Activated CD4-positive, CD25-positive, alpha-beta regulatory T cell treated with anti-CD3 and anti-CD28 coated beads, Interleukin-2, amount 50 U/mL, for 72 hours (primary cell): ENCODE measurements at places on chromosomes 11 and 22.
A peak's percentile ranks its signal among the peaks of the same experiment; 100 is the strongest.

- peak; percentile 24 for DNase-seq
These were observed 8.2 kb downstream of the C11orf21 start for GRCh38 chr11:2293531-2293971.

- no peak for DNase-seq
These were observed 70.5 kb downstream of the LUZP2 start for GRCh38 chr11:24567380-24567779.

DNA sequence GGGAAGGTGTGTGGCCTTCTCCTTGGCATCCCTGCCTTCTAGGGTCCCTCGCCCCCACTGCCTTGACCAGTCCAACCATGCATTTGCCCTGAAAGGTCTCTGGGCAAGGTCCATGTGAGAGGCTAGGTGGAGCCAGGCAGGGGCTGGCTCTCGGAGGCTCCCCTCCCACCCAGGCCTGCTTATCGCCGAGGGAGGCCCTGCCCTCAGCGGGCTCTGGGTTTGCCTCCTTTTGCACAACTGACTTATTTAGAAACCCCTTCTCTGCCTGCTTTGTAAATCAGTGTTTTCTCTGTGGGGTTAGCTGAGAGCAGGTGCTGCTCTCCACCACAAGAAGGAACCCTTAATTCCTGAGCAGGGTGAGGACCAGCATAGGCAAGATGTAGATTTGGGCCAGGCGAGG is 47.7 kb downstream of the CD82 start:
- DNase-seq, result no peak

- peak; percentile 63 for DNase-seq
These were observed 56.3 kb upstream of the ADSL start for GRCh38 chr22:40289991-40290459.

GRCh38 chr11:131302836-131303235 is 67.6 kb upstream of the NTM start:
- no peak for DNase-seq

- no peak for DNase-seq
These were observed 127.4 kb downstream of the LARGE1 start for GRCh38 chr22:33792832-33793231.

GRCh38 chr22:45510376-45511232 is 7.9 kb downstream of the FBLN1 start:
- DNase-seq, result no peak

DNA sequence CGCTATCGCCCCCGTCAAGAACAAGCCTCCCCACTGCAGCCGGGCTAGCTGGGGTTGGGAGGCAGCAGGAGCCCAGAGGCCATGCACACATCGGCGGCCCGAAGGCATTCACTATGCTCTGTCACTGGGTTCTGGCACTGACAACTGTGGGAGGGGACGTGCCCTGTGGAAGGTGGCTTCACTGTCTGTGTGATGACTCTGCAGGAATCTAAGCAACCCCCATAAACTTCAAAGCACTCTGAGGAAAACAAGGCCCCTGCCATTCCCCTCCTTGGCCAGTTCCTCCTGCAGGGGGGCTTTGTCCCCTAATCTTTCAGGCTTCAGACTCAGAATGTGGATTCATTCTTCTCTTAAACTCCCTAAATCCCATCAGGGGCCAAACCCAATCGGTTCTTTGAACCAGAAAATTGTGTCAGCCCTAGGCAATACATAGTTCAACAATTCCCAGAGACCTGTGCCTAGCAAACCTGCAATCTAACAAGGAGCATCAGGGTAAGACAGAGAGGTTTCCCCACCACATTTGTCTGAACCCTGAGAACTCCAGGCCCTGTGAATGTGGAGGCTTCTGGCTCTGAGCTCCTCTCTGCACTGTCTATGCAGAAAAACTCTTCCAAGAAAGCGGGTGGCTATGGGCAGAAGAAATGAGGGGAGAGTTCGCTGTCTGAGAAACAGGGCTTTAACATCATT is 1477.2 kb downstream of the TBC1D22A start:
- DNase-seq, result no peak

DNA sequence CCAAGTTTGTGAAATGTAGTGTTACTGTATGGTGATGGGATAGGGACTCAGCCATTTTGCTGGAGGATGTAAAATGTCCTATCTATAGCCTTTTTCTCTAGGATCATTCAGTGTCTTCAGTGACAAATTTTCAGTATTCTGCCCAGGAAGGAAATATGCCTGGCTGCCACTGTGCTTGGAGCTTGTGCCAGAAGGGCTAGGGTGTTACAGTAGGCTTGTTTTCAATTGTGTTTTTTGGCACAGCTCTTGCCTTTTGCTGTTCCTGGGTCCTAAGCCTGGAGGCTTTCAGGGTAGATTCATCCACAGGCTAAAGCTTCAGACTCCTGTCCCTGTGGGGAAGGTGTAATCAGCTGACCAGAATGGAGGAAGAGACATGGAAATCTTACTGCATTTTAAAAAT is 22.0 kb upstream of the PHOX2A start:
- no peak for DNase-seq

DNA sequence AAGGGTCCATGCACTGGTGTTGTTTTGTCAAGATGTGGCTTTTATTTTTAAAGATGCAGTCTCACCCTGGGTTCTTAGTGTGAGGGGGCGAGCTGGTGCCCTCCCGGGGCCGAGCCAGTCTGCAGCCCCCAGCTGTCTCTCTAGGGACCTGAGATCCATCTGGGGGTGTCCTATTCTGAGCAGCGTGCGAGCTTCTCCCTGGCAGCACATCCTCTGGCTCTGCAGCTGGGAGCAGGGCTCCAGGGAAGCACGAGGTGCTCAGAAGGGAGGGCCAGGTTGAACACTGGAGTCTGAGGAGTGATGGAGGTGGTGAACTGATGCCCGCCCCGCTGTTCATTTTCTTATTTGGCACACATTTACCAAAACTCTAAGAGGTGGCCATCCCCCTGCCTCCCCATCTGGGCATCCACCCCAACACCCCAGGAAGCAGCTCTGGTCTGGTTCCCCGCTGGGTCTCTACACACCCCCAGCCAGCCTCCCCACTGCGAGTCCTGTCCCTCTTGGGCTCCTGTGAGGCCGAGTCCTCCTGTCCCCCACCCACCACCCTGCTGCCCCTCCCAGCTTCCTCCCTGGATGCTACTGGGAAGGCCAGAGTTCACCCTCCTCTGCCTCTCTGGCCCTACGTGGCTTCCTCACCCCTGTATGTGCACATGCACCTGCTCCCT is 956.4 kb downstream of the BRD1 start:
- DNase-seq, result peak; percentile 8

DNA sequence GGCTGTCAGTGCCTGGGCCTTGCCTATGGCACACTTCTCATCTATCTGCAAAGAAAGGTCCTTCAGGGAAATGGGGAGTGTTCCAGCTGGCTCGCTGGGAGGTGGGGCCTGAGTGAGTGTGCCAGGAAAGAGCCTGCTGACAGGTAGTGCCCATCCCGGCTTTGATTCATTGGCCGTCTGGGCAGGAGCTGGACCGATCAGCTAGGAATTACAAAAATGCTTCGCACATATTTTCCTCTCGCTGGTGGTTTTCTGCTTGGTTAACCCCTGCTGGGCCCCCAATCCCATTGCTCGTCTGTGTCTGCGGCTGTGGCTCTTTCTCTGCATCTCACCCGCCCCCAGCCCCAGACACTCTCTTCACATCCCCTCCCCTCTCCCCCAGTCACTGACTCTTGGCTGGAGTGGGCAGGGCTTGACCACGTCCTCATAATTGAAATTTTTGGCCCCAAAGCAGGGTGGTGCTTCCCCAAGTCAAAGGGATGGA is 10.8 kb downstream of the LIF start:
- DNase-seq, result no peak

DNA sequence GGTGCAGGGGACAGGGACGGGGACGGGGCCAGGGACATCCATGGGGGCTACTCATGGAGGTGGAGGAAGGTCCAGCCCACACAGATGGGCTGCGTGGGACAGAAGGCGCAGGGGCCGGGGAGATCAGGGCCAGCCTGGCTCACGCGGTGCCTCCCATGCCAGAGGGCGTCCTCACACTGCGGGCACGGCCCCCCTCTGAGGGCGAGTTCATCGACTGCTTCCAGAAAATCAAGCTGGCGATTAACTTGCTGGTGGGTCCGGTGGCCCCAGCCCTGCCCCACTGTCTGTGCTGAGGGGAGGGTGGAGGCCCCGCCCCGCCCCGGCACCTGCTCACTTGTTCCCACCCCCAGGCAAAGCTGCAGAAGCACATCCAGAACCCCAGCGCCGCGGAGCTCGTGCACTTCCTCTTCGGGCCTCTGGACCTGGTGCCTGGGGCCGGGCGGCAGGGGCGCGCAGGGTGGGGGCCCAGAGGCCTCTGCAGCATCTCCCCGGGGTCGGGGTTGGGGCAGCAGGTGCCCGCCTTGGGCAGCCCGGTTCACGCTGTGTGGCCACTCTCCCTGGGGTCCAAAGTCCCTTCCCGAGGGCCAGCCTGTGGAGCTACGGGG is 15.8 kb downstream of the EPS8L2 start:
- DNase-seq, result no peak

- no peak for DNase-seq
These were observed 175.8 kb downstream of the MPPED1 start for GRCh38 chr22:43587574-43587973.

DNA sequence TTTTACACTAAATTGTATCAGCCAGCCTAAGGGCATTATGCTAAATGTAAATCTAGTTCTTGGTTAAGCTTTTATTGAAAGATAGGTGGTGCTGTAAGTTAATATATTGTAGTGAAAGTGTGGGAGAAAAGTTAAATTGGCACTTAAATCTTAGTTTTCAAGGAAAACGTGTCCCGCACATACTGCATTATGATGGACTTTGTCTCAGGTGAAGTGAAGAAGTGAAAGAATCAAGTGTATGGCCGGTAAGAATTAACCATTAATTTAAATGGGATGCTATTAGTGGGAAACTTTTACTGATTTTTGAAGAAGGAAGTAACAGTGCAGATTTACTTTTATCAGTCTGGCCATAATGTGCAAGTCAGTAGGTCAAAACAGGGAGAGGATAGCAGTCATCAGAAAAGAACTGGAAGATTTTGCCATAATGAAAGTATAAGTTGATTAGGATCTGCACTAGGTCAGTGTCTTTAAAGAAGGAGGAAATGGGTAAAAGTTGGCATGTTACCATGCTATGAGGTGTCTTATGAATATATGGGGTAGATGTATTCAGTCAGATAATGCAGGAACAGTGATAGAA is 81.6 kb downstream of the PDHX start:
- no peak for DNase-seq

GRCh38 chr22:44838316-44839016 is 86.1 kb downstream of the ARHGAP8 start:
- DNase-seq, result no peak

- no peak for DNase-seq
These were observed 192.7 kb downstream of the NAV2 start for GRCh38 chr11:19905280-19905853.

GRCh38 chr11:112401036-112401769 is 140.5 kb upstream of the PLET1 start:
- DNase-seq, result no peak

DNA sequence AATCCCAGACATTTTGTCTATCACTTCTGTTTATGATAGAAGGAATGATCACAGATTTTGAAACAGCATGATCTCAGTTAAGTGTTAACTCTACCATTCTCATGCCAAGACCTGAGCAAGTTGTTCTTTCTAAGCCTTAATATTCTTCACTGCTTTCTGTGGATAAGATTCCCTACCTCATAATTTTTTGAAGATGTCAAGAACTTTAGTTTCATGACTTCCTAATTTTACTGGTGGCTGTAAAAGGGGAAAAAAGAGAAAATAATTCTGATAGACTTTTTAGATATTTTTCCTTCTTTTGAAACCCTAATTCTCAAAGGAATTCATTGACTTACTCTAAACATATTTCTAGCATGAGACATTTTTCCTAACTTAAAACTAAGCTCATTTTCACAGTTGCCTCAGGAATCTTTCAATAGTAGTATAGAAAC is 520.0 kb upstream of the LUZP2 start:
- no peak for DNase-seq

DNA sequence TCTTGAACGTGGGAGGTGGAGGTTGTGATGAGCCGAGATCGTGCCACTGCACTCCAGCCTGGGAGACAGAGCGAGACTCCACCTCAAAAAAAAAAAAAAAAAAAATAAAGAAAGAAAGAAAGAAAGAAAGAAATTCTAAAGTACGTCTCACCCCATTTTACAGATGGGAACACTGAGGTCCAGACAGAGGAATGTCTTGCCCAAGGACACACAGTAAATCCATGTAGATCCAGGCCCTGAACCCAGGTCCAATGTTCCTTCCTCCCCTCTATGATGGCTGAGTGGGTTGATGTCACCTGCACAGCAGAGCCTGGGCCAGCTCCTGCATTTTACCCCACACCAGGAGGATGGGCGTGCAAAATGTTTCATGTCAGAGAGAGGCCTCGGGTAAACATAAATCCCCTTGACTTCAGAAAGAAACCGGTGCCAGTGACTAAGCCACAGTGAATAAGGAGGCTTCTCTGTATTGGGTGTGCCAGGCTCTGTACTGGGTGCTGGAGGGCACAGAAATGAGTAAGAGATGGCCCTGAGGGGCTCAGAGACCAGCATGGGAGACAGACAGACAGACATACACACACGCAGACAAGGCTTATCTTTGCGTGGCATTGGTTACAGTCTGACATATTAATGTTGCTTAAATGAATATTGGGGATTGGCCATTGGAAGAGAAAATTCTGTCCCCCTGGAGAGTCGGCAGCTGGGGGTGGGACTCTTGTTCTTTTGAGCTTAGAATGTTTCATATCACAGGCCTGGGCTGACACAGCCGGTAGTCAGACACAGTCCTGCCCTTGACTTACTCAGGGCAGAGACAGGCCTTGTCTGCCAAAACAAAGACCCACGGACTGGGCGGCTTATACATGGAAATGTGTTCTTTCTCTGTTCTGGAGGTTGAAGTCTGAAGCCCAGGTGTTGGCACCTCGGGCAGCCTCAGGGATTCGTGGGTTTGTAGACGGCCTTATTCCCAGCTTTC is 105.4 kb downstream of the MIAT start:
- no peak for DNase-seq

DNA sequence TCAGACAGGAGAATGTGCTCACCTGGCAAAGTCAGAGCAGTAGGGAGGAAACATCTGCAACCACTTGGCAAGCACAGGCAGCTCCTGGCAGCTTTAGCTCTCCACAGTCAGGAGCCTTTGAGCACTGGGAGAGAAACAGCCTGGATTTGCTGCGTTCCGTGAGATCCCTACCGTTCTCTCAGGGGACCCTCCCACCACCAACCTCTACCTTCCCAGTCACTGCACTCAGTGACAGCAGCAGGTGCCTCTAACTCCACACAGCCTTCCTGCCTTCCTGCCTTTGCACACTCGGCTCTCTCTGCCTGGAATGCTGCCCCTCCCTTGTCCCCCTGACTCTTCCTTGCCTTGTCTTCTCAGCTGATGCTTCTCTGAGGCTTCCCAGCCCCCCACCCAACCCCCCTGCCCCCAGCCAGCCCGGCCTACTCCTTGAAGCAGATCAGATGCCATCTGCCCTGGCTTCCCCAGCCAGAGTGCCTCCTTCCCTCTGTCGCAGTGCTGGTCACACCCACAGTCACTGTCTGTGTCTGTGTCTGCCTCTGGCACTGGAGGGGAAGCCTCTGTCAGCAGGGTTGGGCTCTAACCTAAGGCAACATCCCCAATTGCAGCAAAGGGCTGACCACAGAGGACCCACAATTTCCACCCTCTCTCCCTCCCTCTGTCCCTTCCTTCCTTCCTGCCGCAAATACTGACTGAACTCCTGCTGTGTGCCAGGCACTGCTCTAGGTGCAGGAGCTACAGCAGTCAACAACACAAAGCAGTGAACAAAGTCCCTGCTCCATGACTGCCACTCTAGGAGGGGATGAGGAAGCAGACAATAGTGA is 14.9 kb upstream of the TSKU start:
- no peak for DNase-seq

GRCh38 chr11:72815110-72815618 is 953 bp downstream of the ATG16L2 start:
- no peak for DNase-seq

- DNase-seq, result no peak
These were observed 2.8 kb downstream of the SLC17A6 start for GRCh38 chr11:22340701-22341587.

GRCh38 chr11:61828629-61829407 is 718 bp downstream of the FADS2 start:
- DNase-seq, result peak; percentile 43
